ENCODE measurements at places on chromosomes 7 and 10.

DNA sequence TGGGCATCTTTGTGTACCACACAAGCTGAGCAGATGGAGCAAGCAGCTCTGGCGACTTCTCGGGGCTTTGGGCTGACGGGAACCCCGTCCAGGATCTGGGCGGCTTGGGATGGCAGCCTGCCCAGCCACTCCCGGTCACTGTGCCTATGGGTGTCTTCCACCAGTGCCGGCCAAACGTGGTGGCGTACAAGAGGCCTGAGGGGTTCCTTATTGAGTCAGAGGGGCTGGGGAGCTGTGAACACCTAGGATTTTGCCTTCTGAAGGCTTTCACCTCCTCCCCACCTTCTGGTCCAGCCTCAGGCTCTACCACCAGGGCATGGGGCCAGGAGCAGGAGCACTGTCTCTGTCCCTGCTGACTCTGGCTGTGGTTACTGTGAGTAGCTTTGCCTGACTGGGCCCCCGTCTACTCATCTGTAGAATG lies 71.8 kb upstream of the PPIF start:
- DNase-seq, result no peak

DNA sequence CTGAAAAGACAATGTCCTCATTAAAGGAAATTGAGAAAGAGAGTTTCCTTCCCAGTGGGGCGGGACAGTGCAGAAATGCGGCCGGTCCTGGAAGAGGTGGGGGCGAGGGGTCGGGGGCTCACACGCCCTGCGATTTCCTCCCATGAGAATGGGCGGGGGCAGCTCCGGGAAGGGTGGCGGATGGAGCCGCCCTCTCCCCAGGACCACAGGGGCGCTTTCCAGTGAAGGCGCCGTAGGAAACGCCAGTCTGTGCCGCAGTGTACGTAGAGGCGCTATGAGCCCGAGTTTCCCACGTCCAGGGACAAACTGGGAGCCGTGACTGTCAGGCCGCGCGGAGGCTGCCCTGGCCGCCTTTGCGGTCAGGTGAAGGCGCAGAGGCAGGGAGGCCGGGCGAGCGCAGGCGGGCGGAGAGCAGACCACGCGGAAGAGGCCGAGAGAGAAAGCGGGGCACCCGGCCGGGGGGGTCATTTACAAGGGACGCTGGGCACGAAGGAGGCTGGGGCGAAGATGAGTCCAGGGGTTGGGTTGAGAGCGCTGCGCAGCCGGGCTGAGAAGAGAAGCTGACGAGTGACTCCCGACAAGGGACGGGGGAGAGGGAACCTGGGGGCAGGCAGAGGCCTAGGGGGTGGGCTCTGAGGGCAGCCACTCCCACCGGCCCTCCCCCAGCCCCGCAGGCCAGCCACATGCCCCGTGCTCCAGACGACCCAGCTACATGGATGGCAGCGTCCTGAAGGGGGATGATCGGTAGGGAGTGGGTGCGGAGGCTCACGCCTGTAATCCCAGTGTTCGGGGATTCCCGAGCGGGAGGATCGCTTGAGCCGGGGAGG lies 45.0 kb downstream of the ALOX5 start:
- no peak for DNase-seq

DNA sequence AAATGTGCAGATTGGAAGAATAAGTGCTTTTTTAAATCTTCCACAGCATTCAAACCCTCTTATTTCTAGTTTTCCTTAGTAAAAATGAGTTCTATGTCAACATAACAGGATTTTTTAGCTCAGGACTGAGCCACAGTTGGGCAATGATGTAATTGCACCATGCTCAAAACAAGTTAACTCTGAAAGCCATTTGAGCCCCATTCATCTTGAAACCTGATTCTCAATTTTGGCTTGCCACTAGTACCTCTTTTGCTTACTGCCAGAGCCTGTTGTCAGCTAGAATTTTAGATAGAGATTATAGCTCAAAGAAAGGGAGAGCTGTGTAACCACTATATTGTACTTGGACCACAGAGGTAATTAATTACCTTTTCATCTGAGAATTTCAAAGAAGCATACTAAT lies 1028.5 kb upstream of the PHF14 start:
- no peak for DNase-seq

GRCh38 chr7:131895541-131896164 lies 339.2 kb upstream of the PODXL start:
- DNase-seq, result peak; percentile 18

DNA sequence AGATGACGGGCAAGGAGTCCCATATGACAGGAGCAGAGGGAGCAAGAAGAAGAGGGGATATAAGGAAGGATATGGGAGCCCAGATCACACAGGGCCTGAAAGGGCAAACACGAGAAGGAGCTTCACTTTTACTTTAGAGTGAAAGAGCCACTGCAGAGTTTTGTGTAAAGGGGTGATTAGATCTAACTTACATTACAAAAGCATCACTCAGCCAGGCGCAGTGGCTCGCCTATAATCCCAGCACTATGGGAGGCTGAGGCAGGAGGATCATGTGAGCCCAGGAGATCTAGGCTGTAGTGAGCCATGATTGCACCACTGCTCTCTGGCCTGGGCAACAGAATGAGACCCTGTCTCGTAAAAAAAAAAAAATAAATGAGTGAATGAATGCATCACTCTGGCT lies 91.1 kb downstream of the MPP7 start:
- DNase-seq, result no peak

DNA sequence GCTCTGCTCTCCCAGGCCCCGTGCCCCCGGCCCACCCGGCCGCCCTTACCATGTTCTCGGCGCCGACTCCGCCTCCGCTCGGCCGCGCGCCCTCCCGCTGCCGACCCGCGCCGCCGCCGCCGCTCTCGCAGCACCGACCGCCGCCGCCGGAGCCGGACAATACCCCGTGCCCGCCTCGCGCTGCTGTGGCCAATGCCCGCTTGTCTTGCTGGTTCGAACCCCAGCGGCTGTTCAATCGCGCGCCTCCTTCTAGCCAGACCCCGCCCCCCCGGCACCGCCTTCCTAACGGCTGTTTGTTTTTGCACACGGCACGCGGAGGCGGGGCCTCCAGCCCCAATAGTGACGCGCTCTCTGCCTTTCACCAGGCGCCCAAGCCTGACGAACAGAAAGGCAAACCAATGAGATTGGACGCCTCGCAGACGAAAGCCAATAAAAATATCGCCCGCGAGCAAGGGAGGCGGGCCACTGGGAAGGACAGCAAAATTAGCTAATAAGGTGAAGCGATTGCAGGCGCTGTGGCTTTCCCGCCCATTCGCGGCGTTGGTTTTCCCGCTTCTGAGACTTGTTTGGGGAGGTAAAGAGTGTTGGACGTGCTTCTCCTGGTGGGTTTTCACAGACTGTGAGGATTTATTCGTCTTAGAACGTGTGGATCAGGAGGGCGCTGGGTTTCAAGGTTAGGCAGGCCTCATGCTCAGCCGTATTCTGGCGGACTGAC lies at the start of gene H2AZ2:
TSS of gene H2AZ2 (minus strand) at position 168 of the 715 bp plus-strand sequence. CDS start at position 52, 116 bp downstream.
- DNase-seq, result peak; percentile 99

- DNase-seq, result no peak
Measured at GRCh38 chr7:143269251-143269650, 6.0 kb downstream of the GSTK1 start.

Data from HAP-1 (cell line).